ENCODE measurements at places on chromosomes 3 and 15.
A peak's percentile ranks its signal among the peaks of the same experiment; 100 is the strongest.

DNA sequence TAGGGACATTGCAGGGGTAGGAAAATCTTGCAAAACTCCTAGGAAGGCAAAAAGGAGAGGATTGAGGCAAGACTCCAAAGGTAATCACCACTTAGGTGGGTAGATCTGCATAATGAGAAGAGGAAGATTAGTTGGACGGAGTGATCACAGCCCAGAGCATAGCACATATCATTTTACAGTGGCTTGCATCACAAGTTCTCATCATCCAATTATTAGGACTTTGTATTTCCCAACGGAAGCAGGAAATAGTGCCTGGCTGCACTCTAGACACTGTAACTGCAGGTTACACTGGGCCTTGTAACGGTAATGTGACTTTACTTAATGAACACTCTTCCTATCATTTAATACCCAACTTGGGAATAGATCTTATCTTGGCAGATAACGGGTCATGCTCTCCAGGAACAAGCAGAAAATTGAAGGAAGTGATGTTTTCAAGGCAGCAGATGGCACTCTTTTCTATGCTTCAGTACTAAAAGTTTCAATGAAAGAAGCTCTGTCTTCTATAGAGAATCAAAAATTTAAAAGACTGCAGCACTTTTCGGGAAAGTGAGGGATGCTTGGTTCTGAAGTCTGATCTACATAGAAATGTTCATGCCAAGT lies 101.9 kb upstream of the KCNMB2 start:
- DNase-seq: no peak

DNA sequence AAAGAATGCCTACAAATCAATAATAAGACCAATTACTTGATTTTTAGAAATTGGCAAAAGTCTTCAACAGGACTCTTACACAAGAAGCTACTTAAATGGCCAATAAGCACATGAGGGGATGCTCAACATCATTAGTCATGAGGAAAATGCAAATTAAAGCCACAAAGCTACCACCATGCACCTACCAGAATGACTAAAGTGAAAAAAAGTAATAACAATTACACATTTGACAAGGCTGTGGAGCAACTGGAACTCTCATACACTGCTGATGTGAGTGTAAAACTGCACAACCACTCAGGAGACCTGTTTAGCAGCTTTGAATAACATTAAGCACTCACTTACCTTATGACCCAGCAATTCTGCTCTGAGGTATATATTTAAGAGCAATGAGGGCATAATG lies 68.4 kb downstream of the PPCDC start:
- no peak for DNase-seq

- no peak for DNase-seq
Measured at GRCh38 chr3:174362556-174362955, 496.6 kb upstream of the NAALADL2 start.

- DNase-seq: no peak
Measured at GRCh38 chr3:27729325-27729724, 7.2 kb upstream of the EOMES start.

DNA sequence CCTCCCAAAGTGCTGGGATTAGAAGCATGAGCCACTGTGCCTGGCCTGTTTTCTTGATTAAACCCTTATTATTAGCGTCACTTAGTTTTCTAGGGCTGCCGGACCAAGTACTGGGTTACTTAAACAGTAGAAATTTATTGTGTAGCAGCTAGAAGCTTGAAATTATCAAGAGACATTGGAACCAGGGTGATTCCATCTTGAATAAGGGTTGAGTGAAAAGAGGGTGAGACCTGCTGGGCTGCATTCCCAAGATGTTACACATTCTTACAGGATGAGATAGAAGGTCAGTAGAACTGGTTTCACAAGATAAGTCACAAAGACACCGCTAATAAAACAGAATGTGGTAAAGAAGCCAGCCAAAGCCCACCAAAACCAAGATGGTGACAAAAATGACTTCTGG lies 18.6 kb upstream of the FSTL1 start:
- no peak for DNase-seq

DNA sequence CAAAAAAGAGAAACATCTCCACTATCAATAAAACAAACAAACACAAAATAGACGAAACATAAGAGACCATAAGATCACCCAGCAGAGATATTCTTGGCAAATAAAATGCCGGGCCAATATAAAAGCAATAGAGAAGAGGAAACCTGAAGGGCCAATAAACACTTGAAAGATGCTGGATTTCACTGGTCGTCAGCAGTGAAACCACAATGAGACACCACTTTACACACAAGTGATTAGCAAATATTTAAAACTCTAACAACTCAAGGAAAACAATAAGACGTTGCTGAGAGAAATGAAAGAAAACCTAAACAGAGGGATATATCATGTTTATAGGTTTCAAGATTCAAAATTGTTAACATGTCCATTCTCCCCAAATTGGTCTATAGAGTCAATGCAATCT lies 148.5 kb downstream of the WDR76 start:
- DNase-seq: no peak

DNA sequence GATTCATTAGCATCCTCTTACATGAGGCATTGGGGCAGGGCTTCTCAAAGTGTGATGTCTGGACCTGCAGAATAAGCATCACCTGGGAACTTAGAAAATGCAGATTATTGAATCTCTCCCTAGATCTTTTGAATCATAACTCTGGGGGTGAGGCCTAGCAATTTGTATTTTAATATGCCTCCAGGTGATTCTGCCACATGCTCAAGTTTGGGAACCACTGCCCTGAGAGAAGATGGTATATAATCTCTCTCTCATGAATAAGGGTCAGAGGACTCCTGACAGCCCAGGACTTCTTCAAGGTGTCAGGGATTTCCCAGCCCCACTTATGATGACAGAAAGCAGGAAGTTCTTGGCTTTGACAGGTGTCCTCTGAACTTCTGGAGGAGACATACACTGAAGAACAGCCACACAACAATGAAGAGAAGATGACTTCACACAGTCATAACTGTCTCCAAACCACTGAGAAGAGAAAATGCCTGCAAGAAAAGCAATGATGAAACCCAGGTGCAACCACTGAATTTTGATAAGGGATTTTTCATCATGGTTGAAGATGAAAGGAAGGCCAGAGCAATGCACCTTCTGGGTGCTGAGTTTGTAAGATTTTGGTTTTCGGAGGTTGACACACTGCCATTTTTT lies 211.9 kb upstream of the MRPL3 start:
- DNase-seq: no peak

- DNase-seq: no peak
Measured at GRCh38 chr15:27059610-27060202, 88.7 kb downstream of the GABRG3 start.

DNA sequence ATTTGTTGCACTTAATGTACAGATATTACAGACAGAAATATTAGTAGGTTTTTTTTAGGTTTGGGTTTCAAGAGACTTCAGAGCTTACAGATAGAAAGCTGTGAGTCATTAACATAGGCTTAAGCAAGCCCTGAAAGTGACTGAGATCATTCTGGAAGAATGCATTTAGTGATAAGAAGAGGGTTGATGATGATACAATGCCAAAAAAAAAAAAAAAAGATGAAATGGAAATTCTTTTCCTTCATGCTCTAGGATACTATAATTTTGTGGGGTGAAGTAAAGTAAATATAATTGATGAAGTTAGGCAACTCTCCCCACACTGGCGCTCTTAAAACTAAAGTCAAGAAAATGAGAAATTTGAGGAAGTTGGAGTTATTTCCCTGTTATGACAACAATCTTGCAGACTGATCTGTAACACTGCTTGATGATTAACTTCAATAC lies 169.4 kb upstream of the ZNF385D start:
- no peak for DNase-seq

GRCh38 chr3:157922614-157923013 lies 183.6 kb downstream of the SHOX2 start:
- no peak for DNase-seq

- no peak for DNase-seq
Measured at GRCh38 chr3:97968376-97968775, 3.9 kb downstream of the RIOX2 start.

- DNase-seq: no peak
Measured at GRCh38 chr15:23026218-23026617, 13.2 kb downstream of the TUBGCP5 start.

DNA sequence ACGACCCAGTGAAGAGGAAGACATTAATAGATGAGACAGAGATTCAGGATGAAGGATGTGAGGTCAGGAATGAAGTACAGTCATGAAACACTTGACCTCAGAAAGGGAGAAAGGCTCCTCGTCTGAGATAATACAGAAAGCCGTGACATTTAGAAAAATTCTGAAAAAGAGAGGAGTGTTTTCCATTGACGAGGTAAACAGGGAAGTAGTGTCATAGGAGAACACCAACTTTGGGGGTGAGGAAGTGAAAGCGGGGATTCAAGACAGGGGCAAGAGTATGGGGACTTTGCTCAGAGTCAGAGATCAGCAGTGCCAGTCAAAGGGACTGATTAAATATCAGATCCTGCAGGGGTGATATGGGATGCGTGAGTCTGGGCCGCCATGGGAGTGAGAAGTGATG lies 160.9 kb downstream of the PLCL2 start:
- no peak for DNase-seq

GRCh38 chr3:125051715-125052581 lies 3.8 kb downstream of the HEG1 start:
- DNase-seq: peak; percentile 44

DNA sequence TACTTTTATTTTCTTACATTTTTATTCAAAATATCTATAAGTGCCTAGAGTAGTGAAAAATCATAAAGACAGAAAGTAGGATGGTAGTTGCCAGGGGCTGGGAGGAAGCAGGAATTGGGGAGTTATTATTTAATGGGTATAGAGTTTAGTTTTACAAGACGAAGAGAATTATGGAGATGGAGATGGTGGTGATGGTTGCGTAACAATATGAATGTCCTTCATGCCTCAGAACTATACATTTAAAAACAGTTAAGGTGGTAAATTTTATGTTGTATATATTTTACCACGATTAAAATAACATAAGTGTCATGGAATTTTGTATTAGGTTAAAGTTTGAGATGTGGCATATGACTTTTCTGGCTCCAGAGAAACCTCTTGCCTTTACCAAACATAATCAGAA lies 171.4 kb downstream of the MYRIP start:
- no peak for DNase-seq

DNA sequence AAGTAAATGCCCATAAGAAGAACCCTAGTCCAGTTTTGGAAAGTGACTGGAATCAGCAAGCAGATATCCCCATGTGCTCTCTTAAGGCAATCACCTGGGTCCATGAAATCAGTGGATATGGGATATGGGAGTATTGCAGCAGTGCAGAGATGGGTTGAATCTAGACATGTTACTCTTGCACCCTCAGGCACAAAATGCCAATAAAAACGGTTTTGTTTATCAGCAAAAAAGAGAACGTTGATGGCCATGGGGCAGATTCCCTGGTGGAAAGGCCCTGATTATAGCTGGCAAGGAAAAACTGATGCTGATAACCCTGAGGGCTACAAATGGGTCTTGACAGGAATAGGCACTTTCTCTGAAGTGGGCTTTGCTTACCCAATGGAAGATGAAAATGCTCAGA lies 380.2 kb upstream of the SEMA6D start:
- DNase-seq: no peak

- DNase-seq: no peak
Measured at GRCh38 chr3:112871735-112872134, 25.1 kb upstream of the CD200R1L start.

GRCh38 chr15:83132861-83133523 lies 25.5 kb downstream of the TM6SF1 start:
- DNase-seq: no peak

DNA sequence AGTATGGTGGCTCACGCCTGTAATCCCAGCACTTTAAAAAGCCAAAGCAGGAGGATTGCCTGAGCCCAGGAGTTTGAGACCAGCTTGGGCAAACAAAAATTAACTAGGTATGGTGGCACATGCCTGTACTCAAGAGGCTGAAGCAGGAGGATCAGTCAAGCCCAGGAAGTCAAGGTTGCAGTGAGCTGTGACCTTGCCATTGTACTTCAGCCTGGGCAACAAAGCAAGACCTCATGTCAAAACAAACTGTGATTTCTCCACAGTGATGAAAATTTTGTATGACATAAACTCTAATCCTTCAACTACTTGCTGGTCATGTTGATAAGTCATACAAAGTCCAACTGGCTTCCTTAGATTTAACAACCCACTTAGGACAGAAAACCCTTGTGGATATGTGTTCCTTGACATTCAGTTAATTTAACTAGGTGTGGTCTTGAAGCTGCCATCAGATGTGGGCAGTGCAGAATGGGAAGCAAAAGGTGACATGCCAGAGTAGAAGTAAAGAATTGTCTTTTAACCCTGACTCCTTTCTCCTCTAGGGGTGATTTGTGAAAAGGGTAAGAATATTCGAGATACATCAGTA lies 263.3 kb downstream of the PTPRG start:
- no peak for DNase-seq

GRCh38 chr3:474828-475227 lies 278.3 kb downstream of the CHL1 start:
- no peak for DNase-seq

DNA sequence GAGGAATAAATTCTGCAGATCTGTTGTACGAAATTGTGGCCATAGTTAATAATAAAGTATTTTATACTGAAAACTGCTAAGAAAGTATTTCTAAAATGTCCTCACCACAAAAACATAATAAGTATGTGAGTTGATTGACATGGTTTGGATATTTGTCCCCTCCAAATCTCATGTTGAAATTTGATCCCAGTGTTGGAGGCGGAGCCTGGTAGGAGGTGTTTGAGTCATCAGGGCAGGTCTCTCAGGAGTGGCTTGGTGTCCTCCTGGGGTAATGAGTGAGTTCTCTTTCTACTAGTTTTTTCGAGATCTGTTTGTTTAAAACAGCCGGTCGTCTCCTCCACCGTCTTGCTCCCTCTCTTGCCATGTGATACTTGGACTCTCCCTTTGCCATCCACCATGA lies 424.1 kb upstream of the KCNMB2 start:
- DNase-seq: no peak

- no peak for DNase-seq
Measured at GRCh38 chr3:19348941-19349564, 200.7 kb downstream of the KCNH8 start.

DNA sequence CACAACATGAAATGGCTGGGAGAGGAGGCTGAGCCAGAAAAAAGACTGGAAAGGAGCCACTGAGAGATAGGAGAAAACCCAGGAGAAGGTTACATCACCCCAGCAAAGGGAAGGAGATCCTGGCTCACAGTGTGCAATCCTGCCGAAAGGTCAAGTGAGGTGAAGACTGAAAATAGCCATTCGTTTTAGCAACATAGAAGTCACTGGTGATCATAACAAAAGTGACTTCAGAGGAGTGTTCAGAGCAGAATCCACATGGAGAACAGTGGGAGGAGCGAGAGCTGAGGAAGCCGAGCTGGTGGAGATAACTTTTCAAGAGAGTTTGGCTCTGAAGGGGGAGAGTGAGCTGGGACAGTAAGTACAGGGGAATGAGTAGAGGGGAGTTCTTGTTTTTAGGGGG lies 5.4 kb upstream of the HEG1 start:
- no peak for DNase-seq

GRCh38 chr15:64975390-64975789 lies 14.3 kb downstream of the SPG21 start:
- no peak for DNase-seq

- no peak for DNase-seq
Measured at GRCh38 chr3:16528581-16528993, 15.1 kb upstream of the RFTN1 start.

- no peak for DNase-seq
Measured at GRCh38 chr3:58184982-58185360, 25.8 kb downstream of the DNASE1L3 start.

Data from stimulated activated CD8-positive, alpha-beta memory T cell treated with anti-CD3 and anti-CD28 coated beads, Interleukin-7, amount 100 ng/mL, for 1 hour (primary cell).